ENCODE measurements at places on chromosomes 11 and 22. TPM values are rescaled to one million over a fixed set of nuclear protein-coding genes. Genes with fewer than 3 reads are reported as not detected.

Gene PRSS23
- 169 TPM for total RNA-seq

Gene IRAG1
- 60.1 TPM for total RNA-seq

Gene IL17REL
- not detected for total RNA-seq

Gene DLG2
- total RNA-seq = 42.4 TPM

Gene MPST
- total RNA-seq = 44.1 TPM

Gene OR5P2
- total RNA-seq = 7.9 TPM

Gene SAA2
- not detected for total RNA-seq

Gene OR52A1
- not detected for total RNA-seq

Gene RAB38
- 17.7 TPM for total RNA-seq

Gene OR10A2
- total RNA-seq = not detected

Gene NCF4
- 9.7 TPM for total RNA-seq

DNA sequence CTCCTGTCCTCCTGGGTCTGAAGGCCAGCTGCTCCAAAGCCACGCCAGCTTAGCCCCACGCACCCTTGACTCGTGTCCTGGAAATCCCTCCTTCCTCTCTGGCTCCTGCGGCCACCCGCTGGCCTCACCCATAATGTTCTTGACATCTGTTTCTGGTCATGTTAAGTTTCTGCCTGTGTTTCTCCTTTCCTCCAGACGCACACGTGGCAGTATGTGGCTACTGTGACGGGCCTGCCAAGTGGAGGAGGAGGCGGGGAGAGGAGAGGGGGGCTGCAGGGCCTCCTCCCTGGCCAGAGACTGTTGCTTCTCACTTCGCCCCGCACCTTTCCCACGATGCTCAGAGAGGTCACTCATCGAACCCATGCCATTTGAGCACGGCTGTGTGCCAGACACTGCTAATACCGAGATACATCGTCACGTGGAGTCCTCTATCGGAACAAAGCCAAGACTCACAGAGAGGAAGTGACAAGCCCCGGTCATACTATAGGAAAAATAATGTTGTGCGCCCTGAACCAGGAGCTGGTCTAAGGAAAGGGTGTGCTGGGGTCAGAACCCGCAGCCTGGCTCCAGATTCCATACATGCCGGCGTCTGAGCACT, 11.5 kb downstream of the C1QTNF6 start:
- DNase-seq = peak; percentile 62

DNA sequence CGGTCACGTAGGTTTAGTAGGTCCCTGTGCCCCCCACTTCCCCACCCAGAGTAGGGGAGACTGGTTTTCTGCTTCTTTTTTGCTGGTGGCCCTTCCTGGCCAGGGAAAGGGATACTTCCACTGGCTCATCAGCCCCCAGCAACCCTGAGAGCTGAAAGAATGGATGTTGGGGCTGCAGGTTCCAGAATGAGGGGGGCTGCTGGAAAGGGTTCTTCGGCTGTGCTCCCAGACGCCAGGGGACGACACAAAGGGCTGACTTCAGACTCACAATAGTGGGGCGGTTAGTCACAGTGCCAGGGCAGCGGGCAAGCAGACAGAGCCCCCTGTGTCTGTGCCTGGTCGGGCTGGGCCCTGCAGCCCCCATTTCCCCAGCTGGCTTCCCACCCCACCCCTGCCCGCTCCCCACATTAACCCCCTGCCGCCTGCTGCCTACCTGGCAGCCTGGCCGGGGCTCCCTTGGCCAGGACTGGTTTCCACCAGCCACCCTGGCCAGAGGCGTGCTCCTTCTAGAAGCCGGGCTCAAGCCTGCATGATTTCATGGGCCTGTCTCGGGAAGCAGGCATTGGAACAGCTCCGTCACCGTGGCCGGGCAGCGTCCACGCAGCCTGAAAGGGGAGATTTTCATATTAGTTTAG, 79.1 kb upstream of the WNT7B start:
- DNase-seq = no peak

DNA sequence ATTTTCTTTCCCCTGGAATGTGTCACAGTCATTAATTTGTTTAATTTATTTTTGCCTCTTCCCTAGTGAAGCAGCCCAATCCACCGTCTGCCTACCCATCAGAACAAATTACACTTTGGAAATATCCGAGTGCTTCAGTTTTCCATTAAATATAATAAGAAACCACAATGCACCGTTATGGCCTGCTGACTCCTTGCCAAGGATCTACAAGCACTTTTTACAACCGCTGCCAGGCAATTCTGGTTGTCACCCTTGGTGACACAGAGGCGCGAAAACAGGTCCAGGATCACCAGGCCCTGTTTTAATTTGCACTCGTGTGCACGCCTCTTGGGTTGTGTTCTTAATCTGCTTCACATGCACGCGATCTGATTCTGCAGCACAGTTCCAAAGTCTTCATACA, 43.9 kb downstream of the KIRREL3 start:
- DNase-seq = no peak

DNA sequence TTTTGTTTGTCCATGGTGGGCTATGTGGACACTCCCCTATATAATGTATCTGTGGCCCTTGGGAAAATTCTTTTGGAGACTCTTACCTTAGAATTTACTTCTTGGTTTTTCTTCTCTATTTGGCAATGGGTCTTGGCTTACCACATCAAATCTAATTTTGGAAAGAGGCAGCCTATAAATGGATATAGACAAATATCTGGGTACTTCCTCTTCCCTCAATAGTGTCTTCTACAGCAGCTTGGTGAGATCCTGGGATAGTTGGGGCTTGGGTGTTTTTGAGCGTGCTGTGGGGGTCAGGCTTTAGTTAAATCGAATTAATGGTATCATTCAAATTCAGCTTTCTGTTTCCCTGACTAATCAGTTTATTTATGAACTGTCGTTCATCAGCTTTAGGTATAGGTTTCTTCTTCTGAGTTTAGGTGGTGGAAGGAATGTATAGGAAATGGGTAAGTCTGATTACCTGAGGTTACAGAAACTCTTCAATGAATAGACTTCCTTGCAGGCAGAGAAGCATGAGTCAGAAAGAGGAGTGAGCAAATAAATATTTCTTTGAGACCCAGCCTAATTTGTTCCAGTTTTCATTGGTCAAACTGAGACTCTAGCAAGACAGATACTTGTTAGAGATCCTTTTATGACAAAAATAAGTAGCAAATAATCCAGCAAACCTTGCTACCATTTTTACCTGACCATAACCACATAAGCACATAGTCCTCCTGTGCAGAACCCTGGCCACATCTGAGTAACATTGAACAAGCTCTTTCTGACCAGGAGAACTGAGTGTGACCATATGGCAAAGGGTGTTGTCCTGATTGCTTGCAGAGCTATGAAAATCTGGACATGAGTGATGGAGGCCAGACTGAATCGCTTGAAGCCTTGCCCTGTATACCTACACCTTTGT, 68.6 kb upstream of the SORL1-AS1 start:
- no peak for DNase-seq

- DNase-seq = no peak
Measured at GRCh38 chr22:18978506-18978905, 42.4 kb upstream of the PRODH start.

GRCh38 chr22:31723723-31724122, 26.2 kb downstream of the PRR14L start:
- no peak for DNase-seq

- DNase-seq = no peak
Measured at GRCh38 chr11:65416841-65417701, 5.5 kb upstream of the NEAT1 start.

DNA sequence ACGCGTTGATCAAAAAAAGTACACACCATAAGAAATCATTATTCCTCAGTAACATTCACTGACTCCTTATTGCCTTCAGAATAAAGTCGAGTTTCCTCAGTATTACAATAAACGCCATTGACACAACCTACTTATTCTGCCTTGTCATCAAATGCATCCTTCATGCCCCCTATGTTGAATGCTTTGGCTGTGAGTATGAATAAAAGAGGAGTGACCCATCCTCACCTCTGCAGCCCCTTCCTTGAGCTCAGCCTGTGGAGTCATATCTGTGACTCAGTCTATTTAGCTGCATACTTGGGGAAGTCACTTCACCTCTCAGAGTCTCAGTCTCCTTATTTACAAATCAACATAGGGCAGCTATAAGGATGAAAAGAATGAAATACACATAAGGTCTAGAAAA, 65.1 kb downstream of the USP35 start:
- DNase-seq = no peak

- no peak for DNase-seq
Measured at GRCh38 chr11:26878959-26879581, 114.8 kb upstream of the FIBIN start.

DNA sequence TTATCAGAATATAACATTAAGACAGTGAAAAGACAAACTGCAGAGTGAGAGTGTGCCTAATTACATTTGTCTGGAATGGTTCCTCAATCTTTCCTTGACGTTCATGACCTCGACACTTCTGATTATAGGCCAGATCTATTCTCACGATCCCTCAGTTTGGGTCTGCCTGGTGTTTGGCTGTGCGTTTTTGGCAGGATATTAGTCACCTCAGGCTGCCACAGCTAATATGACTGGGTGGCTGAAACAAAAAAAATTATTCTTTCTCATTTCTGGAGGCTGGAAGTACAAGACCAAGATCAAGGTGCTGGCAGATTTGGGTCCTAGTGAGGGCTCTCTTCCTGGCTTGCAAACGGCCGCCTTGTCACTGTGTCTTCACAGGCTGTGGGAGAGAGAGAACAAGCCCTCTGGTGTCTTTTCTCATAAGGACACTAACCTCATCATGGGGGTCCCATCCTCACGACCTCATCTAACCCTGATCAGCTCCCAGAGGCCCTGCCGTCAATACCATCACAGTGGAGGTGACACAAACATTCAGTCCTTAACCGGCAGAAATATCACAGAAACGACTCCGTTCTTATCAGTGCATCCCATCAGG, 23.2 kb downstream of the IFITM10 start:
- no peak for DNase-seq

DNA sequence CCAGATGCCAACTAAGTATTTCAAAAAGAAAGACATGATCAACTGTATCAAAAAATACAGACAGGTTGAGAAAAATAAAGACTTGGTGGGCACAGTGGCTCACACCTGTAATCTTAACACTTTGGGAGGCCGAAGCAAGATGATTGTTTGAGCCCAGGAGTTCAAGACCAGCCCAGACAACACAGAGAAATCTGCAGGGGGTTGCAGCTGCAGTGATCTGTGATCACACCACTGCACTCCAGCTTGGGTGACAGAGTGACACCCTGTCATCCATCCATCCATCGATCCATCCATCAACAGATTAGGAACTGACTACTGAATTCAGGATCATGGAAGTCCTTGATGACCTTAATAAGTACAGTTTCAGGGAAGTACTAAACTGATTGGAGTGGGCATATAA, 65.0 kb upstream of the RPS13 start:
- no peak for DNase-seq

DNA sequence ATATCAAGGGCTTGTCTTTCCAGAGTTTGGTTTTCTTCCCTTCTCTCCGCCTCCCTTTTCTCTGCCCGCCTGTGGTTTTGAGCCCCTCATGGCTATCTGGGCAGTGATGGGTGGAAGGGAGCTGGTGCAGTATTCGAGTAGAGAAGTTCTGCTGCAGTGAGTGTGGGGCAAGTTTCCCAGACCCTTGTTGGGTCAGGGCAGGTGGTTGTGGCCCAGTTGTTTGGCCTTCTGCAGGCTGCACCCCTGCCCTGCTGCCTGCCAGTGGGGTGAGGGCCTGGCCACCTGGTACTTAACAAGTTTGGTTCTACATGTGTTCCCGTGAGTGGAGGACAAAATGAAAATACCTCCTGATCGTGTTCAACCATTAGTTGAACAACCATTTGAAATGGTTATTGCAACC, 65.2 kb downstream of the PTPRJ start:
- DNase-seq = no peak

GRCh38 chr11:112292188-112292587, 31.5 kb upstream of the PLET1 start:
- no peak for DNase-seq

DNA sequence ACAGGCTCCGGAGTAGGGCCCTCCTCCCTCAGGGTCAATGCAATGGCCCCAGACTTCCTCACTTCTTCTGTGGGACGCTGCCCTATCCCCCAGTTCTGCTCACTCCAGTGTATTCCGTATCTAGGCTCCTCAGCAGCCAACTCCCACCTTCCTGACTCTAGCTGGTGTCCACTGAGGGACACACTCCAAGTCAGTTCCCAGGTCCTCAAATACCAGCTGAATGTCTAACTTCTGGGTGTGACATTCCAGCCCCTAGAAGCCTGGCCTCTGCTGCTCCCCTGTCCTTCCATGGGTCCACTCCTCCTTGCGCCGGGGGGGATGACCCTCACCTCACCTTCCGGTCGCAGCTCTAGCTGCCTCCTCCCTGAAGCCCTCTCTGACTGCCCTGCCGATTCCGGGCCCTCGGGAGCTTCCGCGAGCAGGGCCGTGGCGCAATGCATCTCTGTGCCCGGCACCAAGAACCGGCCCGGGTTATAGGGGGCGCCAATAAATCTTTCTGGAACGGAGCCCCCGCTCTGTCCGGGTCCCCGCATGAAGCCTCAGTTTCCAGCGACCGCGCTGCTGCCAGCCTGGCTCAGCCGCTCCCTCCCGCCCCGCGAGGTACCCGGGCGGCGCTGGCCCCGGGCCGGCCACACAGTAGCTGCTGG, 15.4 kb downstream of the BAD start:
- DNase-seq = no peak

GRCh38 chr11:68750195-68751003, 921 bp downstream of the TESMIN start:
- no peak for DNase-seq
